WERI-Rb-1 (cell line): ENCODE measurements at places on chromosomes 2 and 18.

GRCh38 chr18:58175122-58175785 is 131.2 kb downstream of the NEDD4L start:
- no peak for DNase-seq

GRCh38 chr2:230011617-230012016 is 57.1 kb downstream of the SLC16A14 start:
- DNase-seq = no peak

- no peak for DNase-seq
These were observed 21.8 kb downstream of the TMEM182 start for GRCh38 chr2:102783506-102784183.

GRCh38 chr2:12436483-12436882 is 280.3 kb upstream of the TRIB2 start:
- no peak for DNase-seq

DNA sequence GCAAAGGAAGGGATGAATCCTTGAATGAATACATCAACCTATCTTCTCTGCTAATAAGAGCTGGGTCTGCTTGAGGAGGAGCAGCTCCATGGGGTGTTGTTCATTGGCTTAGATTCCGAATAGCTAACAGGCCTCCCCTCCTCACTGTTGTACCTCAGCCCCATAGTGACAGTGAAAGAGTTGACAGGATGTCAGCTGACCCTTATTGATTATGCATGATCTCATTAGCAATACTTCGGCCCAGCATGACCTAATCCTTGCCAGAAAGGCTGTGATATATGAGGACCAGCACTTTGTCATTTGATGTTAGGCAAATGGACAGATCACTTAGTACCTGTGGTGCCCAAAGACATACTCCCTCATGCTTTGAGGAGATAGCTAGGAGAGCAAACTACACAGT is 1333.7 kb upstream of the CELF4 start:
- DNase-seq = no peak

- no peak for DNase-seq
These were observed 25.9 kb upstream of the SGPP2 start for GRCh38 chr2:222398446-222398885.

GRCh38 chr2:174764280-174765255 is at the start of gene CHRNA1:
TSS of gene CHRNA1 (minus strand) at chr2:174764472. CDS start at chr2:174764394, 78 bp downstream.
- DNase-seq = peak; percentile 71

- DNase-seq = no peak
These were observed 366.6 kb upstream of the MC4R start for GRCh38 chr18:60739212-60739611.

GRCh38 chr2:184294831-184295230 is 303.5 kb upstream of the ZNF804A start:
- no peak for DNase-seq

- no peak for DNase-seq
These were observed 514.8 kb upstream of the MYT1L start for GRCh38 chr2:2845806-2846315.

GRCh38 chr2:146415291-146415690 is 1429.5 kb upstream of the ACVR2A start:
- DNase-seq = no peak

GRCh38 chr2:19028587-19029375 is 329.6 kb downstream of the OSR1 start:
- DNase-seq = no peak

- no peak for DNase-seq
These were observed 23.4 kb upstream of the TANK start for GRCh38 chr2:161136696-161137324.

- no peak for DNase-seq
These were observed 24.6 kb downstream of the TANC1 start for GRCh38 chr2:158993030-158993429.

DNA sequence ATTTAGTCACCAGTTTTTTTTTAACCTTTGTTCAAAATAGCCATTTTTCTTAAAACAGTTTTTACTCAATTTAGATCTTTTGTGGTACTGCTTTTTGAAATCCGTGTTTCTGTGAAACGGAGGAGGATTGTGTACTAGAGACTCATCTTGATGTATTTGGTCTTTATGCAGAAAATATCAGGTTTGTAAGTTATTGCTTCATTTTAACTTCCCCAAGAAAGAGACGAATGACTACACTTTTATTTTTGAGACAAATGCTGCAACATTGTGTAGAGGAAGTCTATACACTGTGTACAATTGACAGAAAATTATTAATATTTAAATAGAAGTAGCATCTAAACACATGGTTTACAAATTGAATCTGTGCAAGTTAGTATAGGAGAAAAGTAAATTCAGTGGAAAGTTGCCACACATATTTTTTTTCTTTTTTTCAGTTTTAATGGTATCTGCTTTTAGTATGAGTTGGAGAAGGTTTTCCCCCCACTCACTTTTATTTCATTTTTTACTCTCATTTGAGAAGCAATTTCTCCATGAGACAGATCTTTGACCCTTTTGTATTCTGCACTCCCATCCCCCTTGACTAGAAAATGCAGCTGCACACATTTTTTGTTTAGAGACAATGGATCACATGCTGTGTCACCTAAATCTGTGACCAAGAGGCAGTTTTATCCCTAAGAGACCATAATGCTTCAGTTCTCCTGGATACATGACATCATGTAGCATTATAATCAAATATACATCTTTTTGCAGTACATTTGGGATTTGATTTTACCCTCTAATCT is 200.8 kb upstream of the STON1 start:
- no peak for DNase-seq

DNA sequence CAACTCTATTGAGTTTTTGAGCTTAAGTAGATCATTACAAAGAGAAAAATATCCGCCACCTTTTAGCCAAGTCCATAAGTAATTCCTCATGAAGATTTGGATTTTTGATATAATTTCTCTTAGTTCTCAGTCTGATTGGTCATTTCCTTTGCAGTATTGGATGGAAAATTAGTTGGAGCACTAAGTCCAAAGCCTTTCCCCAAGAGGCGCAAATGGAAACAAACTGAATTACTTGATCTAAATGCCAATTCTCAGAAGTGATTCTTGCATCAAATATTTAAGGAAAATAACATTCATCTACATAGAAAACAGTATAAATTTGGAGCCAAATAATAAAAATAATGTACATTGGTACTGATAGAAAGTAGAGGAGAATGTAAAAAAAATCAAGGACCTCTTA is 115.6 kb downstream of the CACNB4 start:
- no peak for DNase-seq

- DNase-seq = peak; percentile 5
These were observed 236.5 kb upstream of the SALL3 start for GRCh38 chr18:78743078-78743477.

DNA sequence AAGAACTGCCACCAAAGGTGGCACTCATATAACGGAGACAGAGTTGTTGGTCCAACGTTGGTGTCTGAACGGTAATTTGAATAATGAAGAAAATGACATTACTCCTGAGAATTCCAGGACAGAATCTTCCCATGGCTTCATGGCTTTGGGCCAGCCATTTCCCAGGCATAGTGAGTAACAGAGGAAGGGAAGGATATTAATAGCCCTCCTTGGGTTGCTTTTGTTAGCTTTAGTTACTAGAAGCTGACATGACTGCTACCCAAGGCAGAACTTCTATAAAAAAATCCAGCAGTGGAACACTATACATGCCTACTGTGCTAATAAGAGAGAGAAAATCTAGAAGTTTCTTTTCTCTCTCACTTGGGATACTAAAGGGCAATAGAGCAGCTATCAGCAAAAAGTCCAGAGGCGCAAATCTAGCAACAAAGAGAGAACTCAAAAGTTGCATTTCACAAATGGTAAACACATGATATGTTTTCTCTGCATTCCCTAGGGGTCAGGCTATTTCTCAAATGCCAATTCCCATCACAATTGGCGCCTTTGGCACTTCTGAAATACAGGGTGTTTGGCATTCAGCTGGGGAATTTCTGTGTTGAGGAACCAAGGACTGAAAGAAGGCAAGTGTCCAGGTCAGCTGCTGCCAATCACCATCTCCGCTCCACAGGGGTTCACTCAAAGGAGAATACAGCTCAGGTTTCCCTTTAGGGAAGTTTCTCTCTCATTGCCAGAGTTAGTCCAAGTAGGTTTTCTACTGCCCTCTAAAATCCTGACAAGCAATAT is 160.8 kb upstream of the KYNU start:
- no peak for DNase-seq

- DNase-seq = peak; percentile 88
These were observed 66.3 kb upstream of the TCF7L1 start for GRCh38 chr2:85066874-85067351.

DNA sequence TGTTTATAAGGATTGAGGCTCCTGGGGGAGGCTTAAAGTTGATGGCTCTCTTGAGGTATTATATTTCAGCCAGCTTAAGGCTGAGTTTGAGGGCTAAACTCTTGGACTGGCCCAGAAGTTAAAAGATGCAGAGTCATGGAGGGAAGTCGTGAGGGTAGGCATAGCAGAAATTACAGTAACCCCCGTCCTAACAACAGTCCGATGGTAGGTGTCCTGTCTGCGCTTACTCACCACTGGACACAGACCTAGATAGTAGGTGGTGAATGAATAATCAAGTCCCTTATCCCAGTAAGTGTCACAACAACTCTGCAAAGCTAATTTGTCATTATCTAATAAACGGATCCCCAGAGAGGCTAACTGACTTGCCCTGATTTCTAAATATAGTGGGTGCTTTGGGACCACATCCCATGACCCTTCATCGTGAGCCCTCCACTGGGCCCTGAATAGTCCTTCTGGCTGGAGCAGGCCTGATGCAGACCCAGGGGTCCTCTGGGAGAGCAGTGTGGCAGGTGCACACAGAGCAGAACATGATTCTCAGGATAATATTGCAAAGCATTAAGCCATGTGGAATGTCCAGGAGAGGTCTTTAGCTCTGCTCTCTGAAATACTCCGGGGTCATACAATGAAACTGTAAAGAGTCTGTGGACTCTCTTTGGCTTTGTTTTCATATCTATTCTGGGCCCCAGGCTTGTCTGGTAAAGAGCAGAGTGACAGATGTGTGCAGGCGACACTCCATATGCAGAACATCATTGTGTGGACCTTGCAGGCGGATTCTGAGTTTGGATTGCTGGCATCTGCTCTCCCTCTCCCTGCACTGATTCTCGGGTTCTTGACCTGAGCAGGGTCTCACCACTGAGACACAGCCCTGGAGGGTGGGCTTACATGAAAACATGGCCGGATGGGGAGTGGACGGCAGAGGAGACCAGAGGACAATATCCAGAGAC is 98.1 kb downstream of the RNF144A start:
- DNase-seq = no peak

DNA sequence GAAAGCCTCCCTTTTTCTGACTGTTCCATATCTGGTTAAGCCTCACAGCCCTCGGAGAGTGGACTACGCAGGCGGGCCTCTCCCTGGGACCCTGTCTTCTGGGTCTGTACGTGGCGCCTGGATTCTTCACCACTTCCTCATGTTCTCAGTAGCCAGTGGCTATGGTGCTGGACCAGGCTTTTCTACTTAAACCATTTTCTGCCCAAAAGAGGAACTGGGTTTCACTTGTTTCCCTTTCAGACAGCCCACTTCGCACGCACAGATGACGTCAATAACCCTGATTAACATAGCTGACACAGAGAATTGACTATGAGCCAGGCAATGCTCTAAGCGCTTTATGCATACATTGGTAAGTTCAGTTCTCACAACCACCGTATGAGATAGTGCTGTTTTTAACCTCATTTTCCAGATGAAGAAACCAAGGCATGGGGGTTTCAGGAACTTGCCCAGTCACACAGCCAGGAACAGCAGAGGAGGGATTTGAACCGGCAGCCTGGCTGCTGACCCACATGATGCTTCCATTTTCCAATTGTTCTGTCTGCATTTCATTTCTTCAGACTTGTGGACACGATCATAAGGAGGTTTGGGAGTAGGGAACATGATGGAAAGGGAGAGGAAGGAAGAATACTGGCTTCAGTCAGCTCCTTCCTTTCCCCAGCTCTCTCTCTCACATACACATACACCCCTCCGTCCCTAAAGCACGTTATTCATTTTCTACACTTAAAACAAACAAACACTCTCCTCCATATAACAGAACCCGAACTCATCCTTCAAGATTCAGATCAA is 41.7 kb downstream of the MYOM1 start:
- DNase-seq = no peak

- no peak for DNase-seq
These were observed 267.6 kb downstream of the KCNE4 start for GRCh38 chr2:223319601-223320000.

- no peak for DNase-seq
These were observed 136.1 kb upstream of the LGALSL start for GRCh38 chr2:64317707-64318475.

DNA sequence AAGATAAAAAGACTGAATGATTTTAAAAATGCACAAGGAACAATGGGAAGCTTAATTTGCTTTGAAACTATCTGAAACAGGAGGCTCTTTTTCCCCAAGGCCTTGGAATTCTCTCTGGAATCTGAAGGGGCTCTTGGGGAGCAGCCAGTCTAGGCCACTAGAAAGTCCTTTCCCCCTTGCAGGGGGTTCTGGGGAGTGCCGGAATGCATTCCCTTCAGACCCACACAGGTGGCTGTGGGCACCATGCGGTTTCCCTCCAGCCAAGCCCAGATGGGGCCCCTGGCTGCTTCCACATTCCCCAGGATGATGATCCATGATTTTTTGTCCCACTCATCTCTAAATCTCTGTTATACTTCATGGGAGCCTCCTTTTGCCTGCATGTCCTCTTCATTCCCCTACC is 10.7 kb downstream of the GPR45 start:
- DNase-seq = no peak

GRCh38 chr2:46971929-46972328 is 56.3 kb upstream of the MCFD2 start:
- DNase-seq = no peak

GRCh38 chr2:121897335-121897970 is 142.0 kb downstream of the TSN start:
- peak; percentile 70 for DNase-seq

- DNase-seq = no peak
These were observed 225.5 kb upstream of the GALNT5 start for GRCh38 chr2:157032017-157032416.

- peak; percentile 39 for DNase-seq
These were observed 130.7 kb downstream of the UBE2E3 start for GRCh38 chr2:181111059-181111458.

GRCh38 chr2:164479460-164479859 is 141.8 kb downstream of the GRB14 start:
- peak; percentile 48 for DNase-seq

- DNase-seq = no peak
These were observed 15.1 kb downstream of the MYL1 start for GRCh38 chr2:210299866-210300373.

GRCh38 chr2:63881205-63881604 is 39.5 kb downstream of the UGP2 start:
- DNase-seq = no peak
